SIG-M5 (cell line): ENCODE measurements at places on chromosomes 5 and 9.
A peak's percentile ranks its signal among the peaks of the same experiment; 100 is the strongest.

GRCh38 chr5:143509758-143510221 is 106.3 kb upstream of the NR3C1 start:
- DNase-seq = no peak

DNA sequence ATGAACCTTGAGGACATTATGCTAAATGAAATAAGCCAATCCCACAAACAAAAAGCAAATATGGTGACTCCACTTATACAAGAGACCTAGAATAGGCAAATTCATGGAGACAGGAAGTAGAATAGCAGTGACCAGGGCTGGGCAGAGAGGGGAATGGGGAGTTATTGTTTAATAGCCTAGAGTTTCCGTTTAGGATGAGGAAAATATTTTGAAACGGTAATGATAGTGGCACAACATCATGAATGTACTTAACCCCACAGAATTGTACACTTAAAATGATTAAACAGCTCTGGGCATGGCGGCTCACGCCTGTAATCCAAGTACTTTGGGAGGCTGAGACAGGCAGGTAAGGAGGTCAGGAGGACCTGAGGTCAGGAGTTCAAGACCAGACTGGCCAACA is 65.8 kb downstream of the NSUN2 start:
- no peak for DNase-seq

GRCh38 chr9:132241483-132241839 is 79.6 kb downstream of the NTNG2 start:
- no peak for DNase-seq

DNA sequence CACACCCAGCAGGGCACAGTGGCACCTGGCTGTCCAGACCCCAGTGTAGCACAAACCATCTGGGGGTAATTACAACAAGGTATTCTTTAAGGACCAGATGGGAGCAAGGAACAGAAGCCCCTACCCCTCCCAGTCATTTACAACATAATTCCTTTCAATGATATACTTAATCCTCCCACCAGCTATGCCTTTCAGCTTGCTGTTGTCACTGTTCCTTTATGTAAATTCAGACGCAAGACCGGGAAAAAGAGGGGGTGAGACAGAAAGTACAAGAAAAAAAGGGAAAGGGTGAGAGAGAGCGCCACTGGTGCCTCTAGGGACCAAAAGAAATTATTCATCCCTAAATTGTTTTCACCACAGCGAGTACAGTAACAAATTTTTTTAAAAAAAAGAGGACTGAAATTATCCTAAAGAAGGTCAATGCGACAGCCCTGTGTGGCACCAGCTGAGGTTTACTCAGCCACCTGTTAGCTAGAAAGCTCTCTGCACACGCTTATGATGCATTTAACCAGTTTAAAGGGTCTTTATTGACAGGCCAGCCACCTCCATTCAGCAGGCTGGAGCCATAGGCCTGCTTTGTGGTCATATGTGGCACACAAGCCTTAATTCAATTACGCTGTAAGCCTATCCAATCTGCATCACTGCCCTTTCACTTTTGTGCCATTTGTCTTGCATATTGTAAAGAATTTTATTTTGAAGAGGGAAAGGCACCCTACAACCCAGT is 210.2 kb upstream of the ISL1 start:
- no peak for DNase-seq

GRCh38 chr5:143262393-143263174 is 140.9 kb downstream of the NR3C1 start:
- no peak for DNase-seq

DNA sequence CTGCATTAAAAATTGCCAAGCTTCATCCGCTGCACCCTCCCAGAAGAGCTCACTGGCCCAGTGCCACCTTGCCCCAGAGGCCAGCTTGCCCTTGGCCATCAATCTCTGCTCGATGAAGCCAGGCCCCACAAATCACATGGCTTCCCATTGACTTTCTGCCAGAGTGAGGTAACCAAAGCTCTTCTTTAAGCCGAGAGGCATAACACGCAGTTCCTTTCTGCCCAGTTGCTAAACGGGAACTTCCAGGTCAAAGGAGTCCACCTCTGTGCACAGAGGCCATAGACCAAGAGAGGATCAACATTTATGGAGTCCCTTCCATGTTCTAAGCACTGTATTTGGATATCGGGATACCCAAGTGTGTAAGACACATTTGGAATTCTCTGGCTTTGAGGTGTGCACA is 208.8 kb downstream of the KIF4B start:
- no peak for DNase-seq

DNA sequence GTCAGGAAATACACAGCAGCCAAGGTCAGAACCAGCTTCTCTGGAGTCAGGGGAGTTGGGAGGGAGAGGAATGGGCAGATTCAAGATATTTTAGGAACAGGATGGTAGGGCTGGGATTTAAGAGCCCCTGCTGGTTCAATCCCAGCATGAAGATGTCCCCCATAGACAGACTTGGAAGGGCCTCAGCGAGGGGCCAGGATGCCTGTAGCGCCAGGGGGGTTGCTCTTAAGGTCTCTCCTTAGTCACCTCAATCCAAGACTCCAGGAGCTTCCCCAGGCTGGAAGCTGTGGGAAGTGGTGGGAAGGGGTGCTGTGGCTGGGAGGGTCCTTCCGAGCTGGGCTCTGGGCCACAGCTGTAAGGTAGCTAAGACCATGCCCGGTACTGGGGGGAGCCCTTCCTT is 8.1 kb upstream of the TSPAN17 start:
- no peak for DNase-seq

- no peak for DNase-seq
Observed at GRCh38 chr5:150034662-150035061, 34.1 kb downstream of the HMGXB3 start.

GRCh38 chr5:30539004-30539634 is 654.4 kb upstream of the CDH6 start:
- no peak for DNase-seq

DNA sequence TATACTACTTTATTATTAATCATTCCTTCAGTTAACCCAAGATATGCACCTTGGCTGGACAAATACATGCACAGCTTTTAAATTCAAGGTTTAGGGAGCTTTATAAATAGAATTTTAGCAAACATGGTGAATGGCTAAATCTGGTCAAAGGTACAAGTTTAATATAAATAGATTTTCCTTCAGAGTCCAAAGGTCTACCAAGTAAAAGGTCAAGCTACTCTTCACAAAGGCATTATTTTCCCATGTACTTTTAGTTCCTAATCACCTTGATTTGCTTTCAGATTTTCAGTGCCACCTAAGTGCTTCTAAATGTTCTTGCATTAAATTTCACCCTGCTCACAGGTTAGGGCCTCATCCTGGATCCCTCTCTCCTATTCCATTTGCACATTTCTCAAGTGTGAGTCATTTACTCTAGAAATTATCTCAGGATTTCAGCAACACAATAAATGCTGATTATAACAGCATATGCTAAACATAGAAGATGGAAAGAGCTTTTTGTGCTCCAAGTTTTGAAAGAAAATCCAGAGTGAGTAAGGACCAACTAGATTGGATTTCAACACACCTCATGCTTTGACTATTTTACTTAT is 459.4 kb upstream of the ITGA1 start:
- DNase-seq = no peak

GRCh38 chr5:80713631-80714030 is 58.8 kb upstream of the DHFR start:
- DNase-seq = no peak

DNA sequence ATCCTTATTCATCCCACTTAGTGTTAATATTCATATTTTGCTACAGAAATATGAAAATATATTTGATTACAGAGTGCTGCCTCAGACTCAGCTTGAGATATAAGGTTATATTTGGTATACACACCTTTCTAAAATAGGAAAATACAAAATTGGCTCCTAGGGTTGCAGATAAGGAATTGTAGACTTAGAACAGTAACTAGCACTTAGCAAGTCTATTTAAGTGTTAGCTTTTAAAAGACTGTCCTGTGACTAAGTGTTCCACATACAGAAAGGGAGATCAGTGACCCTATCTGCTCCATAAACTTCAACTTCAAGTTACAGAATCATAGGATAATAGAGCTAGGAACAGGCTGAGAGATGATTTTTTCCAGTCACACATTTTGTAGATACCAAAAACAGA is 607.0 kb downstream of the ZNF608 start:
- no peak for DNase-seq

DNA sequence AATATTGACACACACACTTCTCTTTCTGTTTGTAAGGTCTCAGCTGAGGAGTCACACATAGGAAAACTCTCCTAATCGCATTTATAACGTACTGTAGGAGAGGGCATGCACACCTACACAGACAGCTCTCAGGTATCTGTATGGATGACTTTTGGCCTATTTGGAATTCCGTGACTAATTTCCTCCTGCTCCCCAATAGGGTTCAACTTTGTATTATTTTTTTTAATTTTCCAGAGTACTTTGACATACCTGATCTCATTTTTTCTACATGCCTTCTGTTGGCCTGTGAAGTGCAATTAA is 195.9 kb downstream of the ARHGAP26 start:
- no peak for DNase-seq

DNA sequence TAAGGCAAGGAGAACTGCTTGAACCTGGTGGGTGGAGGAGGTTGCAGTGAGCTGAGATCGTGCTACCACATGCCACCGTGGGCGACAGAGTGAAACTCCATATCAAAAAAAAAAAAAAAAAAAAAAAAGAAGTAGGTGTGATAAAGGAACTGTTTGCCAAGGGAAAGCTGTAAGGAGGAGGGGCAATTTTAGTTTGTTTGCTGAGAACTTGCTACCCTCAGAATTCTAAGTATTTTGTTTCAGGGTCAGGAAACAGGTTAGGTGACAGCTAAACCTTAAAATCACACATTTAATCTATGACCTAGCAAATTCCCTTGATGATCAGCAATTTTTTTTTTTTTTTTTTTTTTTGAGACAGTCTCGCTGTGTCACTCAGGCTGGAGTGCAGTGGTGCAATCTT is 7.2 kb upstream of the ARRDC3 start:
- no peak for DNase-seq

DNA sequence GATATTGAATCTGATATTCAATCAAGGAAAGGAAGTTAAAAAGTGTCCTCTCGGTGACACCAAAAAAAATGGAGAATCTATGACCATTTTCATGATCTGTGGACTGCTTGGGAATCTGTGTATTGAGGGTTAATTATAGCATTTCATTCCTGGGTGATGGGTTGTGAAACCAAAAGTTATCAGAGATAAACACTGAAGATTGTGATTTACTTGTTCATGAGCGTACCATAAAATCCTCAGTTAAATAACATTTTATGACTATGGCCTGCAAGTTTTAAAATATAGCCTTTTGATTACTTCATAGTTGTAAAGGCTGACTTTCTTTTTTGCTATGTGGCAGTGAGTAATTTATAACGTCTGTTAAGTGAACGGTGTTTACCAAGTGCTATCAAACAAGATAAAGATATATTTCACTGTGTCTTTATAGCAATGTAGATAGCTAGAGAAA is 267.9 kb upstream of the SEMA6A start:
- DNase-seq = no peak

GRCh38 chr5:173745557-173745956 is 129.1 kb upstream of the BOD1 start:
- DNase-seq = no peak

DNA sequence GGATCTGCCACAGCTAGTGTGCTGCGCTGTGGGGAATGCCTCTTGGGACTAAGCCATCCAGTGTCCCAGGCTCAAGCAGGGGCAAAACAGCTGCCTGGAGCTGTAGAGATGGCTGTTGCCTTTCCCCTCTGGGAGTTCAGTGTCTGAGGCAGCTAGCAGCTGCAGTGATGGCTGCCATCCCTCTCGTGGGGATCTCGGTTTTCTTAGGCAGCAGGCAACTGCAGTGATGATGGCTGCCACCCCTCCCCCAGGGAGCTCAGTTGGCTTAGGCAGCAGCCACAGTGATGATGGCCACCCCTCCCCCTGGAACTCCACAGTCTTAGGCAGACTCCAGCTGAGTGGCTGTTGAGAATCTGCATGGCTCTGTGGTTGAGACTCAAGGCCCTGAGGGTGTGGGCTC is 1389.2 kb upstream of the NUDT12 start:
- no peak for DNase-seq

- peak; percentile 87 for DNase-seq
Observed at GRCh38 chr5:179858586-179859427, at the start of gene MRNIP. Gene MRNIP, minus strand, starts transcription at chr5:179858817. Its CDS starts 21 bp downstream, at chr5:179858796.

- DNase-seq = no peak
Observed at GRCh38 chr9:92786298-92786697, 21.7 kb upstream of the BICD2 start.

DNA sequence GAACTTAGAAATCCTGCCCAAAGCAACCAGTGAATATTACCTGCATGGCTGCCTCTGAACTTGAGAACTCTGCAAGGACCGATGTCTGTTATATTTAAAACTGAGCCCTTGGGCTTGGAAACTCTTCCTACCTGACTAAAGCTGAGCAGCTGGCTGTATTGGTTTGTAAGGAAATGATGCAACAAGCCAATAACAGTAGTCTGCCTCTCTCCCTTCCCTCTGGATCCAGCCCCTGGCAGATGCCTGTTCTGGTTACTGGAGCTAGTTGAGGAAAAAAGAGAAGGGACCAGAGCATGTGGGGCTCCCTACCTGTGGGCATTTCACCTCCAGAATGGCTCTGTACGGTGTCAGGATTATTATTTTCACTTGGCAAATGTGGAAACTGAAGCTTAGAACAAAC is 34.7 kb downstream of the SH3RF2 start:
- DNase-seq = no peak

DNA sequence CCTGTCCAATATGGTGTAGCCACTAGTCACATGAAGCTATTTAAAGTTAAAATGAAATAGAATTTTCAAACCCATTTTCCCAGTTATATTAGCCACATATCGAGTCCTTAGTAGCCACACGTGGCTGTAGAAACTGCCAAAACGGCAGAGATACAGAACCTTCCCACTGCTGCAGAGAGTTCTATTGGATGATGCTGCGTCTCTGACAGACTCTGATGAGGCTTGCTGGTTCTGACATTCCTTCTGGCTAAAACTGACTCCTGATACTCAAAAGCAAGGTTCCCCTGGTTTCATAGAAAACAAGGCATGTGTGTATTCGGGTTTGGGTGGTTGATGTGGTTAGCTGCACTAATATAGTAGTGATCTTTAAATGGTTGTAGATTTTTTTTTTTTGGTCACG is 91.5 kb downstream of the TLE4 start:
- no peak for DNase-seq

DNA sequence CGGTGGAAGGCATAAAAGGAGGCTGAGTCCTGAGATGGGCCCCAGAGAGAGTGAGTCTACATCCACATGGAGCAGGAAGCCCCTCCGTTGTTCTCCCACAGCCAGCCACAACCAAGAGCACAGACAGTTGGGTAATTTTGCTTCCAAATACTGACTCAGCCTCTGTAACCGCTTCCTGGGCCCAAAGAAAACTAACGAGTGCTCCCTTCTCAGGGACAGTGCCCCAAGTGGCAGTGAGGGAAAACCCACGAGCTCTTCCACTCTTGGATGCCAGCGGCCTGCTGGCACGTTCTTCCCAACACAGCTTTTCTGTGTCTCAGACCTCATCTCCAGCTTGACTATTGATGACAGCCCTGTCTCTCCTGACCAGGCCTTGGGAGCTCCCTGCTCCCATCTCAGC is 207.6 kb downstream of the FSTL4 start:
- no peak for DNase-seq

- DNase-seq = no peak
Observed at GRCh38 chr9:86667307-86667706, 280.0 kb downstream of the GAS1 start.

DNA sequence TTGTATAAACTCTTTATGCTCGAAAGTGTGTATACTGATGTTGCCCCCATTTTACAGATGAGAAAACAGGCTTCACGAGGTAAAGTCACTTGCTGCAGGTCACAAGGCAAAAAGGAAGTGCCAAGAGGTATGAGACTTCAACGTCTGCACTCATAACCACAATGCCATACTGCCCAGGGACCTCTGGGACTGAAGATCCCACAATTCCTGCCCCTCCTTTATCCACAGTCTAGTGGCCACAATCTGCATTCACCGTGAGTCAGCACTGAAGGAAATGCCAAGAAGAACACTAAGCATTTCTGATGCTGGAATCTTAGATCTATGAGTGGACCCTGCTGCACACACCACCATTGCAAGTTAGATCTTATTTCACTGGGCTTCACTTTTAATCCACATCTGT is 37.3 kb downstream of the MED27 start:
- DNase-seq = no peak
